ENCODE measurements at places on chromosomes 2 and 18.
A peak's percentile ranks its signal among the peaks of the same experiment; 100 is the strongest.

DNA sequence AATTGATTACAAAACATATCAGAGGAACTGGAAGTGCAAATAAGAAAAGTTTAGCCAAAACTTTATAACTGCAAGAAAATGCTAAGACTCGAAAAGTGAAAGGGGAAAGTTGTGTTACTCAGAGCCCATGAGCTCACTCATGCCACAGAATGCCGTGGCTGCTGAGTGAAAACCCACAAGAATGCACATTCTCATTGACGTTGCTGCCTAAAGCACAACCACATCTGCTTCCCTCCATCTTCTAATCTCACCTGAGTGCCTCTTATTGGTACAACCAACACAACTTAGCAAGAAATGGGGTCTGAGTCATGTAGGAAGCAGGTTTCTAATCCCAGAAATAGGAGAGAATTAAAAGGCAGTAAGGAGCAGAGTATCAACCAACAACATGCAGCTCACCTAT, 259.7 kb downstream of the LNPK start:
- DNase-seq, result no peak

DNA sequence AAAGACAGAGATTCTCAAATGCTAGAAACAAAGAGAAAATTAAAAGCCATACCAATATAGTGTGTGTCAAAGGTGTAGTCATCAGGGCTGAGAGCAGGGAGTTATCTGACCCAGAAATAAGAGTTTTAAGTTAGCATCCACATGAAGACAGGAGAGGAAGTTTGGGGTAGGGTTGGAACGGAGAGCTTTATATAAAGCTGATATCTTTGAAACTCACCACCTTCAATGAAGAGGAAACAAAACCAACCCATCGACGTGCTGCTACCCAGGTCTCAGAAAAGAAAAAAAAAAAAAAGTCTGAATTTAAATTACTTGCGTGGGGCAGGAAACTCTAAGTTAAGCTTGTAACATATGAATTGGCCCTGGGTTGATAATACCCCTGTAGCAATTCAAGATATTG, 42.4 kb downstream of the ARL4C start:
- no peak for DNase-seq

DNA sequence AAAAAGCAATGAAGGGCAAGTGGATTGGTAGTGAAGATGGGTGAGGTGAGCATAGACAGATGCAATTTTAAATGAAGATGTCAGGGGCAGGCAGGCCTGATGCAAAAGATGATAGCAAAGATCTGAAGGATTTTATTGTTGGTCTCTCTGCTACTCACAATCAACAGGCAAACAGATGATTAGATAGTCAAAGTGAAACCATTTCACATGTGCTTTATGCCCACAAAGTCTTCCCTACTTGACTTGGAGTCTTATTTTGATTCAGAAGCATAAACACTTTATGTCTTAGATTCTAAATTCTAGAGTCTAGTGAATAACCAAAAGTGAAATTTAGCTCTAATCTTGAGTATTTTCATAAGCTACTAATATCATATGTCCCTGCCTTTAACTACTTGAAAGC, 153.8 kb upstream of the HNRNPA3 start:
- no peak for DNase-seq

- DNase-seq, result no peak
Measured at GRCh38 chr18:69957747-69958146, 10.1 kb upstream of the CD226 start.

- no peak for DNase-seq
Measured at GRCh38 chr2:26934335-26934724, 36.1 kb upstream of the MAPRE3 start.

- peak; percentile 24 for DNase-seq
Measured at GRCh38 chr2:222861411-222862105, 722 bp downstream of the ACSL3 start.

DNA sequence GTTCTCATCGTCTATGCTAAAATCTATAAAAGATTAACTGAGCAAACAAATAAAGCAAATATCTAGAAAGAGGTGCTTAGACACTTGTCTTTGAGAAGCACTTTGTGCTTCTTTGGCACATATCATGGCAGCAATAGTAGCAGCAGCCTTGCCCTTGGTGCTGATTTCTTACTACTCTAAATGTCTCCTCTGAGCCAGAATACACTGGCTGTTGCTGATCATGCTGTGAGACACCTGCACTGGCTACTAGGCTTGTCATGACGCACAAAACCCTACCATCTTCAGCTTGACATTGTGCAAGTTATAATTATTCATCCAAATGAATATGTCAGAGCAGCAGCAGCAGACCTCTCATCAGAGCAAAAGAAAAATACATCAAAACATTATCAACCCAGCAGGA, 46.7 kb downstream of the FANCL start:
- DNase-seq, result peak; percentile 98

GRCh38 chr2:217685255-217685605, 317.6 kb downstream of the TNS1 start:
- DNase-seq, result no peak

GRCh38 chr18:13381944-13382365, 163.4 kb downstream of the LDLRAD4 start:
- no peak for DNase-seq

DNA sequence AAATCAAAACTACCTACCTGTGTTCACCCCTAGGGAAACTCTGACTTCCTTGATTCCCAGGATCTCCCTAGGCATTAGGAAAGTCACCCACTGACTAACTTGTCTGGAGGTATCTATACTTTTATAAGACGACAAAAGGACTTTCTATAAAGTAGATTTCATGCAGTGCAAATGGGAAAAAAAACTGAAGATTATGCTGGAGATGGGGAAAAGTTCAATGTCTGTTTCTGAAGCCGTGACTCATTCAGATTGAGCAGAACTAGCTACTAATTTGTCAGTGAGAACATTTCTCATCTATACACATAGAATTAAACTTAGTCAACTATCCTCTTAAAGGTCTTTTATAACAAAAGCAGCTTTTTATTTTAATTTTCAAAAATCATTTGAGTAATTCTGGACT, 6.0 kb downstream of the SEPTIN10 start:
- no peak for DNase-seq

- DNase-seq, result no peak
Measured at GRCh38 chr2:38722271-38723061, 28.7 kb downstream of the SRSF7 start.

GRCh38 chr2:186862869-186863709, 14.1 kb upstream of the ZSWIM2 start:
- peak; percentile 32 for DNase-seq

- no peak for DNase-seq
Measured at GRCh38 chr2:219870041-219870440, 242.6 kb downstream of the SLC4A3 start.

GRCh38 chr2:203705178-203705577, 1.3 kb upstream of the CD28 start:
- DNase-seq, result no peak

GRCh38 chr2:62663920-62664795, 41.4 kb upstream of the EHBP1 start:
- DNase-seq, result no peak

DNA sequence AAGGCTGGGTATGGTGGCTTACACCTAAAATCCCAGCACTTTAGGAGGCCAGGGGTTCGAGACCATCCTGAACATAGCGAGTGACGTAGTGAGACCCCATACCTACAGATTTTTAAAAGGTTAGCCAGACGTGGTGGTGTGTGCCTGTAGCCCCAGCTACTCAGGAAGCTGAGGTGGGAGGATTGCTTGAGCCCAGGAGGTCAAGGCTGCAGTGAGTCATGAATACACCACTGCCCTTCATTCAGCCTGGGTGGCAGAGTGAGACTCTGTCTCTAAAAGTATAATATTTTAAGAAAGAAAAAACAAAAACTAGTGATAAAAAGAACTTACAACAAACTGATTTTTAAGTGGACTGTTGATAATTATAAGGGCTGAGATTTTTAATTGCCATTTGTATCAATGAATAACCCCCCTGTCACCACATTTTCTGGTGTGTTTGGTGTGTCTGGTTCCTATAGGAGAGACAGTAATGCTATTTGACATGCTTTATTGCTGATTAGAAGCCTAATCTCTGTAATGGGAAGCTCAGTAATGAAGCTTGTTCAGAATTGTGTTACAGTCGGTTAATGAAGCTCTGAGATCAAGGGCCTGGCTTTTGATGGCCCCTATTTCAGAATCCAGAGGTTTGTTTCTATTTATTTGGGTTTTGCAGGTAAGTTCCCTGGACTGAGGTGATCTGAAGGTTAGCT, 147.0 kb downstream of the NEDD4L start:
- no peak for DNase-seq

GRCh38 chr18:51290860-51291259, 93.4 kb upstream of the MEX3C start:
- DNase-seq, result no peak

GRCh38 chr2:38079116-38080052, 3.4 kb upstream of the CYP1B1 start:
- DNase-seq, result no peak

DNA sequence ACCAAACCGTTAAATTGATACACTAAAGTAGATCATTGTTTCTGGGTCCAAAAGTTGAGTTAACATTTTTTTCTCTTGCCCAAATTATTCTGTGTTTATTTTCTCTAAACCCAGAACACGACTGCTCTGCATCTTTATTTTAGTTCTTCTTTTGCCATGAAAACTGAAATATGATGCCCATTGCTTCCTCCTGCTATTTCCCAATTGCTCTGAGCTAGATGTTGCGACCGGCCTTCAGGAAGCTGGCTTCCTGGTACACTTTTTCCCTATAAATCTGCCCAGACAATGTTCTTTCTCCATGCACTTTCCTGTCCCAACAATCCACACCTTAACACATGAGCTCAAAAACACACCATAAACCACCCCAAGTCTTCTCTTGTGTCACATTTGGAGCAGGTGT, 501.4 kb downstream of the FBXO15 start:
- DNase-seq, result no peak

- no peak for DNase-seq
Measured at GRCh38 chr2:132681766-132682165, 11.8 kb upstream of the LYPD1 start.

GRCh38 chr2:84857566-84857965, 23.3 kb downstream of the TRABD2A start:
- DNase-seq, result no peak

Data from NCI-H2081 (cell line).